ENCODE measurements at places on chromosomes 7 and 10.

DNA sequence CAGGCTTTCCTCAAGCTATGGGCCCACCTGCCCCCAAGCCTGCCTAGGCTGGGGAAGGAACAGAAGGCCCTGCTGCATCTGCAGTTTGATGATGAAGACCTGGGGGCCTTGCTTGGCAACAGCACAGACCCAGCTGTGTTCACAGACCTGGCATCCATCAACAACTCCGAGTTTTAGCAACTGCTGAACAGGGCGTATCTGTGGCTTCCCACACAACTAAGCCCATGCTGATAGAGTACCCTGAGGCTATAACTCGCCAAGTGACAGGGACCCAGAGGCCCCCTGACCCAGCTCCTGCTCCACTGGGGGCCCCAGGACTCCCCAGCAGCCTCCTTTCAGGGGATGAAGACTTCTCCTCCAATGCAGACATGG lies 36.3 kb downstream of the CADPS2 start:
- no peak for DNase-seq

DNA sequence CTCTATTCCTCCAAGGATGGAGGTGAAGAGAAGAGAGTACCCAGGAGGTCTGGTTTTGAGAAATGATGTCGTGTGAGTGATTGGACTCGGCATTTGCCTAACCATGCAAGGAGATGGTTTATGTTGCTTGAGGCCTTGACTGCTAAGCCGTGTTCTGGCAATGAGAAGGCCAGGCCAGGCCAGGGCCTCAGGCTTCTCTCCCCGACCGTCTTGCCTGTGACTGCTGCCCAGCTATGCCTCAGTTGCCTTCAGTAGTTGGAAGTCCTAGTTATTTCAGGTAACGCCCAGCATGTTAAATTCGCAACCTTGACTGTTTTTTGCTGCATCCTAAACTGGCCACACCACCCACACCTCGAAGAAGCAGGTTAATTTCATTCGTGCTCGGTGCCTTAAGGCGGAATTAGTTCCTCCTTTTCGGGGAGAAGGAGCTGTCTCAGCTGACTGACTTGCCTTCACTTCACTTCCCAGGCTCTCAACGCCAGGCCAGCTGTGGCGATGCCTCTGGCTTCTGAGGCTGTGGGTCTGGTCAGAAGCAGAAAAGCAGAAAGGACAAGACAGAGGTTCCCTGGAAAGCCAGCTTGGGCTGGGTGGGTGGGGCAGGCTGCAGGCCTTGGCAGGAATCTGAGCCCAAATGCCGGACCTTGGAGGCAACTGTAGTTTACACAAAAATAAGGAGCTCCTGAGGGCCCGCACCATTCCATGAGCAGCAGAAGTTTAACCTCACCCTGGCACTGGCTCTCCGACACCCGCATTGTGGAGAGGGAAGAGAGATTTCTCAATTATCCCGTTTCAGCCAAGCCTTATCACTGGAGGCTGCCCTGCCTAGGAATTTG lies 61.9 kb upstream of the SAMD8 start:
- DNase-seq: no peak

DNA sequence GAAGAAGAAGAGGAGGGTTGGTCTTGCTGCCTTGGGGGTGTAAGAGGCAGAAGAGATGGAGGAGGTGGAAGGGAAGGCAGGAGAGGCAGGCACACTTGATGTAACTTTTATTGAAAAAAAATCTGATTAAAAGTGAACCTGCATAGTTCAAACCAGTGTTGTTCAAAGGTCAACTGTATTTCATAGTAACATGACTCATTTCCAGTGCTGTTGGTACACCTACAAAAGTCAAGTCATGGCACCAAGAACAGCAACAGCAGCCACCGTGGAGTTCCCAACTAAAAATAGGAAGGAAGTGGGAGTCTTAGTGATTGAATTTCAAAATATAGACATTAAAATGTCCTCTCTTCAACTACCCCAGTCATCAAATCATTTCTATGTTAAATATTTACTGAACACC lies 88.5 kb downstream of the CTNNA3 start:
- no peak for DNase-seq

DNA sequence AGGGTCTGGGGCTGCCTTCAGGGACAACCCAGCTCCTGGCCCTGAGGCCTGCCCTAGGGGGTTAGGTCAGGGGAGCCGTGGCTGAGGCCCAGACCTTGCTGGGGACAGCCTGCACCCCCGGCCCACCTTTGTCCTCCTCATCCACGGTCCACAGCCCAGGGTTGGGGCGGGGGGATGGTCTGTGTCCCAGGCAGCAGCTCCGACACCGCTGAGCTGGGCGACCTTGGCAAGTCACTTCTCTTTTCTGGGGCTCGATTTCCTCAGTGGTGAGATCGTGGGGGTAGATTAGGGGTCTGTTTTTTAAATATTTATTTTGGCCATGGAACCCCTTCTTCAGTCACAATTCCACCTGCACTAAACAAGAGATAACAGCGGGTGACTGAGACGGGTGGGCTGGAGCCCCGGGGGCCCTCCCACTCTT lies 30.9 kb downstream of the DNAJB12 start:
- DNase-seq: no peak

DNA sequence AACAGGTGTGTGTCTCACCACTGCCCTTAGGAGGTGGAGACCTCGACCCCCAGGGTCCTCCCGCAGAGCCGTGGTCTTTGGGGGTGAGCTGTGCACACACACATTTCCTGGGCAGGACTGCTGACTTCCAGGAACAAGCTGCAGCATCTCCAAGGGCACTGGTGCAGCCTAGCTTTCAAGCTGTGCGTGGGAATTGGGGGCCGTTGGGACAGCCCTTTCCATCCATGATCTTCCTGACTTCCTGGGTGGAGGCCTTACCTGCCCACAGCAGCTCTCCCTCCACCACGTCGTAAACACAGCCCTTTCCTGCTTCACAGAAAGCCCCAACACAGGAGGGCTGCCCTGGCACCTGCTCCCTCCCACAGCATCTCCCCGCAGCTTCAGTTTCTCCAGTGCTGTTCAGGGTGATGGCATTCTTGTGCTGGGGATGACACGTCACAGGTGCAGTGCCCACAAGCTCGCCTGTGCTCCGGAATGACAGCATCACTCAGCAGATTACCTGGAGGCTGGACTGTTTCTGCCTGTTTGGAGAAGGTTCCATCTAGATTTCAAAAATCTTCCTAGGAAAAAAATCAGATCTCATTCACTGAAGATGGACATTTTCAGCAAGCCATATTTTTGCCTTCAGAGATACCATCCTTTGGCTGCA lies 208.0 kb upstream of the PPP2R2D start:
- no peak for DNase-seq

- no peak for DNase-seq
These were observed 58.3 kb upstream of the FAM20C start for GRCh38 chr7:134029-134428.

- DNase-seq: no peak
These were observed 3.9 kb downstream of the CARD11 start for GRCh38 chr7:3039787-3040186.

- DNase-seq: no peak
These were observed 133.5 kb upstream of the EEPD1 start for GRCh38 chr7:36019538-36019937.

DNA sequence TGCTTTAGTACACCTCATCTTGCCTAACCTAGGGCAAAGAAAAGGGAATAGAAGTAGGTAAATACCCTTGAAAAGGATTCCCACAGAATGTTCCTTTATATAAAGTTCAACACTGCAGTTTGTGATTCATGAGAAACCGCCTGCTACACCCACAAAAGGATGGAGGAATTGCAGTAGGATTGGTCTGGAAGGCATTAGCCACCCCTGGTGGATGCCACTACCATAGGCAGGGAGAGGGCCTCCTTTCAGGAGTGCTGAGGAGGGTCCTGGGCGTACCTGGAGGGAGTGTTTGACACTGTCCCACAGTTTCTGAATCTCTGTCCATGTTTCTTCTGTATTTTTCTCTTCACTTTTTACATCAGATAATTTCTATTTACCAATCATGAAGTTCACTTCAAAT lies 221.8 kb upstream of the TMEM72 start:
- no peak for DNase-seq

DNA sequence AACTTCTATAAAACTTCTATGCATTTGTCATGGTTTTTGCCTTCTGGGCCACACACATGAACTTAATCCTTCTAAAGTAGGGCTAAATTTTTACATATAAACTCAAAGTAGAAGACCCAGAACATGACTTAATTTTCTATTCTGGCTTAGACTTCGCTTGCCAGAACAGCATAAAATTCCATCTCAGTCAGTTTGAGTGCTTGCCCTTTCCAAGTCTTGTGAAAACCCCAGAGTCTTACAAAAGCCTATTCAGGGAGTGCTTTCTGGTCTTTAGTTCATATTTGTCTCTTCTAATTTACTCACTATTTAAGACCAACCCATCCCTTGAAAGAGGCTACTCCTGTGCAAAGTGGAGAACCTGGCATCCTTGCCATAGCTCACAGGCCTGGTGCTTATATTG lies 201.6 kb upstream of the MEOX2 start:
- no peak for DNase-seq

DNA sequence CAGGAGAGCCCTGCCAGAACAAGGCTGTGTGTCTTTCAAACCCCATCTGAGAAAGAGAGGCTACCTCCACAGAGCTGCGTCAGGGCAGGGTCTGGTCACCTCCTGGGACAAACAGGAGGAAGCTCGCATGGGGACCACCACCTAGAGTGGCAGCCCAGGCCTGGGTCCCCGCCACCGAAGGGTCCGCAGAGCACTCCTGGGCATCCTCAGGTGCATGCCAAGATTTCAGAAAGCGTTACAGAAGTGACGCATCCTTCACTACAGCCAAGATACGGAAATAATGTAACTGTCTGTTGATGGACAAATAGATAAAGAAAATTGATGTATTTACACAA lies 42.6 kb downstream of the GSDME start:
- no peak for DNase-seq

- DNase-seq: no peak
These were observed 92.8 kb upstream of the KMT2C start for GRCh38 chr7:152528612-152529011.

GRCh38 chr10:101489355-101489754 lies 98.7 kb downstream of the POLL start:
- no peak for DNase-seq

DNA sequence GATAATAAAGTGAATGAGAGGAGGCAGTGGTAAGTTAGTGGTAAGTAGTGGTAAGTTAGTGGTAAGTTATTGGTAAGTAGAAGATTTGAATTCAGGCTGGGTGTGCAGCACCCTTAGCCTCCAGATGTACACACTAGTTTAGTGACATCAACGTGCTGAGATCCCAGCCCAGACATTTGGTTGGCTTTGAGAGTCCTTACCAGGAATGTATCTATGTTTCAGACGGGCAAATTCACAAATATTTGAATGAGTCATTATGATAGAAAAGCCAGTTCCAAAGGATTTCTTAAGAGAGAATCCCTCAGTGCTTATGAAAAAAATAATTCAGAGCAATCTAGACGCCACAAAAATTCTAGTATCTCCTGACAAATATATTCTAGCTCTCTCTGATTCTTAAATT lies 70.0 kb downstream of the ARL4A start:
- DNase-seq: no peak

DNA sequence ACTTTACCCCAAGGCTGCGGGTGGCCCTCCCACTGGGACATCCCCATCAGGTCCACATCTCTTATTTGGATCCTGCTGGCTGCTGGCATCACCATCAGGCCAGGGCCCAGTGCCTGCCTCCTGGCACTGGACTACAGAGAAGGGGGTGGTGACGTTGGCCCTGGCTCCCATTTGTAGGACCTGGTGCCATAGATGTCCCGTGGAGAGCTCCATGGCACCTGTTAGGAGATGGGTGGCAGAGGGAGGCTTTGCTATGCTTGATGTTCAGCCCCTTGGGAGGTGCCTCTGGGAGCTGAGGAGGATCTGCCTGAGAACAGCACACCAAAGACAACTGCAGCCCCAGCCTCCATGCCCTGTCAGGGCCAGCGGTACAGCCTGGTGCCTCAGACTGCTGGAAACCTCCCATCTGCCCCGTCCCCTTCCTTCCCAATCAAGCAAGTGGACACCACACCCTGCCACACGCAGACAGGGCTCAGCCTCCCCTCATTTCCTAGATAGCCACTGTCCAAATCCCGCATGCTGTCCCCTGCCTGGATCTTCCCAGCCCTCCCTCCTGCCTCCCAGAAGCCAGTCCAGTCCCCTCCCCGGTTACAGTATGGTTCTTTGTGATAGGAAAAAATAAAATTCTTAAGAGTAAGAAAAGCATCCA lies 230.0 kb upstream of the GRB10 start:
- no peak for DNase-seq

DNA sequence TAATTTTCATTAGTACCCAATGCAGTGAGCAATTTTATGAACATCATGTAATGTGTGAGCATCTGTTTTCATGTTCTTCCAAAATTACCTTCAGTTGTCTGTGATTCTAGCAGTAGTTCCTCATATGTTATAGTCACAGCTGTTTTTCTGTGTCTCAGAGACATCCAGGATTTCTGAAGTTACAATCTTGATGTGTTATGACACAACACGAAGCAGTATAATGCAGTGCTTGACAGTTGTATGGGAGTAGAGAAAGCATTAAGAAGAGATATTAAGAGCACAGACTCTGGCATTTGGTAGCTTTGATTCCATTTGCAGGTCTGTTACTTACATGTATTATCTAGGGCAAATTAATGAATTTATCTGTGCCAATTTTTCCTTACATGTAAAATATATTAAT lies 414.7 kb upstream of the PCDH15 start:
- no peak for DNase-seq

DNA sequence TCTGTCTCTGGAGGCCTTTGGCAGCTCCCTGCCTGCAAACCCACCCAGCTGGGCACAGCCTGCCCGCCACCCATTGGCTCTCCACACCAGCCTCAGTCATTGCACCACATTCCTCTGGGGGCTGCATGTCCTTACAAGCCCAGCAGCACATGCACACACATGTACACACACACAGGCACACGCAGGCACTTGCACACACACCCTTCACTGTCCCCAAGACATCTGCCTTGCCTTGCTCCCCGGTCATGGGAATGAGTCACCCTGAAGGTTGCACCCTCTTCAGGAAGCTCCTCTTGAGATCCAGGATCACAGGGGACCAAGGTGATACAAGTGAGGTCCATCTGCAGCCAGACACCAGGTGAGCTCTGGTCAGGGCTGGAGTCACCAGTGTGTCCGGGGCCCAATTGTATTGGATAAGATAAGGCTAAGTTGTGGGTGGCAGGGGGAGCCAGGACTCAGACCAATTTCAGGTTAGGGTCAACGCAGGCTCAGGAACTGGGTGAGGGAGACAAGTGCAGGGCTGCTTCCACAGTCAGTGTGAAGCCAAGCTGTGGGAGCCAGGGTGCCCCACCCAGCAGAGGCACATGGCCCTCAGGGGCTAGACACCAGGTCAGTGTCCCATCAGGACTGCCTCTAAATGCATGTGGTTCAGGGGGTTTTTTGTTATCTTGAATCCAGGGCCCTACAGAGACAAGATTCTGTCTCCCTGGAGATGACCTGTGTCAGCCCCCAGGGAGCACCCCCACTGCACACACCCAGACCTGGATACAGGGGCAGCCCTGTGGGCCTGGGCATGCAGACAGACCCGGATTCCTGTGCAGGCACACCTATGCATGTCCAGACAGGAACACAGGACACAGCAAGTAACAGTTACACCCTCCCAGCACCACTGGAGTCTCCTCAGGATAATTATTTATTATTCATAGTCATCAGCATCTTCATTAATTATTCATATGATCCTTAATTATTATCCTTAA lies 33.8 kb downstream of the KCNH2 start:
- DNase-seq: no peak
